Activated T-helper 1 cell treated with anti-CD3 and anti-CD28 coated beads, Interleukin-12 subunit alpha, Interleukin-12 subunit beta, Interleukin-2, Interleukin-4 antibody, amounts not matched to agents 30 ng/mL and 10 ng/mL and 1 ng/mL, durations not matched to agents 14 hours and 24 hours and 36 hours (primary cell): ENCODE measurements at places on chromosomes 11 and 22. TPM values are rescaled to one million over a fixed set of nuclear protein-coding genes. Genes with fewer than 3 reads are reported as not detected.

DNA sequence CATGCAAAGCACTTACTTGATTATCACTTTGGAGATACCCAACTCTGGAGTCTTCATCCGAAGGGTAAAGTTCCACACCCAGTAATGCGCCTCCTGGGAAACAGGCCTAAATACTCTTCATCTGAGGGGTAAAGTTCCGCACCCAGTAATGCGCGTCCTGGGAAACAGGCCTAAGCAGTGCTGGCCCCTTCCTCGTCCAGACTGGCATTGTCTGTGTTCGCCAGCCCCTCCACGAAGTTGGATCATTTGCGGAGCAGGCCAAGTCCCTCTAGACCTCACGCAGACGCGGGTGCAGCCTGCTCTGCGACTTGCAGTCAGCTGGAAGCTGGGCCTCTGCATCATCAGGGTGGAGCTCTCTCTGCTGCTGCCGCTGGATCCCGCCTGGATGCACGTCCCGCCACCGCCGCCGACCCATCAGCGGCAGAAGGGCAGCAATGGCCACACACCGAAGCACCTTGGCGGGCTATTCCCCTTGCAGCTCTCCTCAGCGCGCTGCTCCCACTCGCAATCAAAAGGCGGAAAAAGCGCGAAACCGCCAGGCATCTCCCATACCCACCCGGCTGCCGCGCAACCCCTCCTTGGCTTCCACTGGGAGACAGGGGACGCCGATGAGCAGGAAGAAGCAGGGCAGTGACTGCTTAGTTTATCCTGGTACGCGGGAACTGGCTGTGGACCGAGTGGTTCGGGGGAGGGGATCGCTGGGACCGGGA lies 34.1 kb upstream of the GLYATL1 start:
- DNase-seq: no peak

- DNase-seq: no peak
Measured at GRCh38 chr22:46574438-46574992, 37.1 kb upstream of the CELSR1 start.

DNA sequence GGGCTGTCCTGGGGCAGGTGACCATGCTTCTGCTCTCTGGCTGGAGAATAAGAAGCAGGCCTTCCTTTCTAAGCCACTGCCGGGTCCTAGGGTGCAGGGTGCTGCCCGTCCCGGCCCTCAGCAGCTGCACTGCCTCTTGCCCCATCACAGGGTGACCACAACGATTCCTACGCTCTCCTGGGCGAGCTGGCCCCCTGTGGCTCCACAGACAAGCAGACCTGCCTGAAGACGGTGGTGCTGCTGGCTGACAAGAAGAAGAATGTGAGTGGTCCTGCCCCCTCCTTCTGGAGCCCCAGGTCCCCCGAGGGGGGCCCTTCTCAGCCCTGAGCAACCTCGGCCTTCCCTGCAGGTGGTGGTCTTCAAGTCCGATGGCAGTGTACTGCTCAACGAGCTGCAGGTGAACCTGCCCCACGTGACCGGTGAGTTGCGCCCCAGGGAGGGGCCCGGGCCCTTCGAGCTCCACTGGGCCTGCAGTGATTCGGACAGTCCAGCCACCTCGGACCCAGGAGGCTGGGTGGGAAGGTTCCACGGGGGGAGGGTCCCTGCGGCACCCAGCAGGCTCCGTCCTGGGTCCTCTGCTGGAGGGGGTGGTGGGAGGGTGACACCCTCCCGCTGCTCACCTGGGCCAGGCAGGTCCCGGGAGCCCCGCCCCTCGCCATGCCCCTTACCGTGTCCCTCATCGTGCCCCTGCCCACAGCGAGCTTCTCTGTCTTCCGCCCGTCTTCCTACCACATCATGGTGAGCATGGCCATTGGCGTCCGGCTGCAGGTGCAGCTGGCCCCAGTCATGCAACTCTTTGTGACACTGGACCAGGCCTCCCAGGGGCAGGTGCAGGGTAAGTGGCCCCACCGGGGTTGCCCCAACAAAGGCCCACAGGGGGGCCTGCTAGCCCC lies 8.3 kb downstream of the MUC2 start:
- DNase-seq: no peak

- DNase-seq: no peak
Measured at GRCh38 chr11:87185228-87185627, 147.5 kb downstream of the TMEM135 start.

DNA sequence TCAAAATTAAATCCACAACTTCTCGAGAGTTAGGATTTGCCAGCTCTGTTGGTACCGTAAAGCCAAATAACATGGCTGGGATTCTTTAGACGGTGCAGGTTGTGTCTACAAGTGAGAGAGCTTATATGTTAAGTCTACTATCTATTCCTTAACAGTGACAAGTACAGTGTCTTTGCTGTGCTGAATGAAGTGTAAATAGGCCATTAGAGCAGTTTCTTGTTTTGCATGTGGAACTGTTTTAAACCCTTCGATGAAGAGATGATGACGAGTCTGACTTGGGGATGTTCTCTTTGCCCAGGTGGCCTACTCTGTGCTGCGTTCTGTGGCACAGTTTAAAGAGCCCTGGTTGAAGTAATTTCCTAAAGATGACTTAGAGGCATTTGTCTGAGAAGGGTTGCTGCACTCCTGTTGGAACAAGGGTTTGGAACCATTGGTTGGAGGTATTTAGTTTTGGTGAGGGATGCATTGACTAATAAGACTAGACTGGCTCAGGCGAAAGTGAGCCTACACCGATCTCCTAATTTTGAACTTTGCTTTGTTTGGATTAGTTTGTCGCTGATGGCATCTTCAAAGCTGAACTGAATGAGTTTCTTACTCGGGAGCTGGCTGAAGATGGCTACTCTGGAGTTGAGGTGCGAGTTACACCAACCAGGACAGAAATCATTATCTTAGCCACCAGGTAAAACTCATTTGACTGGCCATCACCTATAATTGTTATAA lies 988 bp downstream of the RPS3 start:
- no peak for DNase-seq

- no peak for DNase-seq
Measured at GRCh38 chr11:128783513-128783912, 83.6 kb downstream of the KCNJ1 start.

- no peak for DNase-seq
Measured at GRCh38 chr22:36197514-36198146, 4.0 kb downstream of the APOL4 start.

DNA sequence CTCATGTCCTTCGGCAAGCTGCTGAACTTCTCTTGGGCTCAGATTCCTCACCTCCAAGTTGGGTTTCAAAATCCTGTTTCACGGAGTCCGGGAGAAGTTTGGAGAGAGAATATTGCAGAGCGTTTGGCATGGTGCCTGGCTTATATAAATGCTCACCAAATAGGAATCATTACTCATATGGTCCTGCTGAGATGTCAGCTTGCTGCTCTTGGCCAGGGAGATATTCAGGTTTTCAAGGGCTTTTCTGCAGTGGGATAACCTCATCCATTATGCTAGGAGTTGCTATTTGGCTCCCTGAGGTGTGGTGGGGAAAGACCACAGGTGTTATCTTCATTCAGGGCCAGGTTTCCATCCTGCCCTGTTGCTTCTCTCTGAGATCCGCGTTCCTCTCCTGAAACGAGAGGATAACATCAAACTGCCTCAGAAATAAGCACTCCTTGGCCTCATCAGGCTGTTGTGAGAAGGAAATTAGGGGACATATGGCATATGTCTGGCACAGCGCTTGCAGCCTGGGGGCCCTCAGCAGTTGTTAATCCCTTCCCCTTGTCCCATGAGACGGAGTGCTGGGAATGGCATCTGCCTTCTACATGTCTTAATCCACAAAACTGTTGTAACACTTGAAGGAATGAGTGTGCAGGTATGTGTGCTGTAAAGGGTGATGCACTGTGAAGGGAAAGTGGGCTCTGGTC lies 29.9 kb upstream of the ACER3 start:
- DNase-seq: no peak

- DNase-seq: no peak
Measured at GRCh38 chr11:10498426-10499250, 42.3 kb downstream of the RNF141 start.

- no peak for DNase-seq
Measured at GRCh38 chr22:50733521-50734342, 4.3 kb upstream of the ACR start.

DNA sequence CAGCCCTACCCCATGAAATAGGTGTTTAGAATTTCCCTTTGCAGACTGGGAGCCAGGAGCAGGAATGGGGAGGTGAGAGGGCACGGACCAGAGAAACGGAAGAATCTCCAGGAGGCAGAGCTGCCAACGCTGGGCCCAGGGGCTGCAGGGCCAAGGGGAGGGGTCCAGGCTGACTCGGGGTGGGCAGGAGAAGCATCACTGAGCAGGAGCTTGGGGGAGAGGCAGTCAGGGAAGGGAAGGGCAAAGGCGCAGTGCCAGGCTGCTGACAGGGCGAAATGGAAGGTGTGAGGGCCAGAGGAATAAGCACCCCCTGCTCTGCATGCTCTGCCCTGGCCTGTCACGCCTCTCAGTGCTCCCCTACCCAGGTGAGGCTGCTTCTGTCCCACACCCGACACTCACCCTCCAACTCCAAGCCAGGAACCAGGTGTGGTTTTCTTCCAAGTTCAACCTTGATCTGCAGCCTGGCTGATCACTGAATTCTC lies 14.5 kb downstream of the LRRC32 start:
- no peak for DNase-seq

DNA sequence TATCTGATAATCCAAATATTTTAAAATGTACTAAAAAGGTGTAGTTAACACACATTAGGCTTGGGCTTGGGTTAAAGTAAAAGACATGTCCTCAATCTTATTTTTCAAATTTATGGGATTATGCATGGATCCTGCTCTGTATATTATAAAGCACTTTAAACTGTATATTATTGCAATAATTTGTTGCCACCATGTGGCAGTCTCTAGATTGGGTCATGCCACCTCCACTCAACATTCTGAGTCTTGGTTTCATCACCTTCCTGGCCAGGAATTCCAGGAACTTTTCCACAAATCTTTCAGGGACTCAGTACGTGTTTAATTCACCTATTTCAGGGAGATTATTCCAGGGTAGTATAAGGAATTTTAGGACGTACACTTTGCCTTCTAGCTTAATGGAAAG lies 695.5 kb downstream of the FAM181B start:
- DNase-seq: no peak

- no peak for DNase-seq
Measured at GRCh38 chr11:97356144-97356543, 966.3 kb downstream of the JRKL start.

DNA sequence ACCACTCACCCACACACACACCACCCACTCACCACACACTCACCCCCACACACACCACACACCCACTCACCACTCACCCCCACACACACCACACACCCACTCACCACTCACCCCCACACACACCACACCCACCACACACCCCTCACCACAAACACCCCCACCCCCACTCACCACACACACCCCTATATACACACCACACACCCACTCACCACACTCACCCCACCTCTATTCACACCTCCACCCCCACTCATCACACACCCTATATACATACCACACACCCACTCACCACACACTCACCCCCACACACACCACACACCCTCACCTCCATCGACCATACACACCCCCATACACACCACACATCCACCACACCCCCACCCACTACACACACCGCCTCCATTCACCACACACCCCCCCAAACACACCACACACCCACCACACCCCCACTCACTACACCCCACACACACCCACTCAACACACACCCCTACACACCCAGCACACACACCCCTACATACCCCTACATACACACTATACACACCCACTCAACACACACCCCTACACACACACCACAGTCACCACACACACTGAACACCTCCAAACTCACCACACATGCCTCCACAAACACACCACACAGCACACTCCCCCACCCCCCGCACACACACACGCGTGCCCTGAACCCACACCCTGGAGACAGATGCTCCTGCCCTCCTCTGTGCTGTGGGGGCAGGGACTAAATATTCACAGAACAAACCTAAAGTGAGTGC lies 19.0 kb upstream of the TTLL12 start:
- DNase-seq: no peak

- no peak for DNase-seq
Measured at GRCh38 chr11:9053316-9054035, 37.9 kb downstream of the SCUBE2 start.

DNA sequence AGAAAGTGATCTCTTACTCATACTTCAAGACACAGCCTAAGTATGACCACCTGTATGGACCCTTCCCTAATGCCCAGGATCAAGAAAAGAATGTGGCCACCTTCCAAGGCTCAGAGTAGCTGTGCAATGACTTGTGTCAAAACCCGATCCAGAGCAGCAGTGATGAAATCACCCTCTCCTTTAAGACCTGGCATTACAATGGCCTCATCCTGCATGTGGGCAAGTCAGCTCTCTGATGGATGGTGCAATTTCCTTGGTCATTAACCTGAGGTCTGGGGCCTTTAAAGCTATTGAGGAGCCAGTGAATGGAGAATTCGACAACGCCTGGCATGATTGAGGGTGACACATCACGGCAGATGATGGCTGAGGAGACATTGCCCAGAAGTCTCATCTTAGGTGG lies 9.1 kb upstream of the TUBA8 start:
- DNase-seq: no peak

GRCh38 chr11:80627364-80627763 lies 1186.5 kb upstream of the TENM4 start:
- DNase-seq: no peak

- peak; percentile 60 for DNase-seq
Measured at GRCh38 chr11:70364745-70365543, 33.4 kb upstream of the CTTN start.

- no peak for DNase-seq
Measured at GRCh38 chr22:26553056-26553752, 36.7 kb downstream of the TPST2 start.

GRCh38 chr11:79434283-79434682 lies 6.5 kb downstream of the TENM4 start:
- DNase-seq: no peak

GRCh38 chr11:47593934-47594855 lies at the start of gene C1QTNF4:
TSS of gene C1QTNF4 (minus strand) at chr11:47594411. CDS start at chr11:47590810, 3,601 bp downstream.
- DNase-seq: no peak

DNA sequence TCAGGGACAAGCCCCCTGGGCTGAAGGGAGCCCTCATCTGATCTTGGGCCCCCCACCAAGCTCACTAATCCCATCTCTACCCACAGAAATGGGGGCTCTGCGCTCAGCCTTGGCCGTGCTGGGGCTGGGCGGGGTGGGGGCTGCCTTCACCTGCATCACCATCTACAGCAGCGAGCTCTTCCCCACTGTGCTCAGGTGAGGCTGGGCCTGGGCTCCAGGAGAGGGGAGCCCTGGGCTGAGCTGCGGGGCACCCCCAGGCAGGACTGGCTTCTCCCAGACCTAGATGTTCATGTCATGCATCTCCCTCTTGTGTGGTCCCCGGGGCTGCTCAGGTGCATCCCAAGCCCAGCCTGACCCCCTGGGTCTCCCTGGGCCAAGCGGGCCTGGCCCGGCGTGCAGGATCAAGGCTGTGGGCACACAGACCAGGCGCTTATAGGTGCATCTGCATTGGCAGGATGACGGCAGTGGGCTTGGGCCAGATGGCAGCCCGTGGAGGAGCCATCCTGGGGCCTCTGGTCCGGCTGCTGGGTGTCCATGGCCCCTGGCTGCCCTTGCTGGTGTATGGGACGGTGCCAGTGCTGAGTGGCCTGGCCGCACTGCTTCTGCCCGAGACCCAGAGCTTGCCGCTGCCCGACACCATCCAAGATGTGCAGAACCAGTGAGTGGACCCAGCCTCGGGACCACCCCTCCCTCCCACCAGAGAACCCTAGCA lies 9.4 kb downstream of the SLC22A12 start:
- no peak for DNase-seq

Gene MALAT1
- 5,323 and 5,421 TPM in 2 replicates for total RNA-seq

Gene MMP27
- not detected in 2 replicates for total RNA-seq

Gene OR56A1
- not detected in 2 replicates for total RNA-seq

Gene ZW10
- total RNA-seq: 20.5 and 22.6 TPM in 2 replicates

Gene MS4A6A
- total RNA-seq: not detected in 2 replicates

Gene SLC22A6
- total RNA-seq: not detected in 2 replicates

Gene OR8D1
- total RNA-seq: not detected in 2 replicates
